Choroid plexus epithelial cell (primary cell): ENCODE measurements at places on chromosomes 4 and X.
A peak's percentile ranks its signal among the peaks of the same experiment; 100 is the strongest.

DNA sequence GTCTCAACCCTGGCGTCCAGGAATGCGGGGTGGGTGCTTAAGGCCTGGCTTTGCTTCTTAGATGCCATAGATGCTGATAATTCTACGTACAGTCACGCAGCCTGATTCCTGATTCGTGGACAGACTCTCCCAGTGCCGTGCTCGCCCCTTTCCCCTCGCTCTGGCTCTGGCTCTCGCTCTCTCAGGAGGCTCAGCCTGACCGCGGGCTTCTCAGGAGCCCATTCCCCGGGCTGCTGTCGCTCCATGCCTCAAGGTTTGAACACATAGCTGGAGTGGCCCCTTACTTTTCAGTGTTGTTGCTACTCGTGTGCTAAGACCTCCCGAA is 59.2 kb upstream of the ZC4H2 start:
- no peak for DNase-seq

GRCh38 chr4:52748432-52748831 is 2.8 kb downstream of the ERVMER34-1 start:
- DNase-seq: no peak

DNA sequence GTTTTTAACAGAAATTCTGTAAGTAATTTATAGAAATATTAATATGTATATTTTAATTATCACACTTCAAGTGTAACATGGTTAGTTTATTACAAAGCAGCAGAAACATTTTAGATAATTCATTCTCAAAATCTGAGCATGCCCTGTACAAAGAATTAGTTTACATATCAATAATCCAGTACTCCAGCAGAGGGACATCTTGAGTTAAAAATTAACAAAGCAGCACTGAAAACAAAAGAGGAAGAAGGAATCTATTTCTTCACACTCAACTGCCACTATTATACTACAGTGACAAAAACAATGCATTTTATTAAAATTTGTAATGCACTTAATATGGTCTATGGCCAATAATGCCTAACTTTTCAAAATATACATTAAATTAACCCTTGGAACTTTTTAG is 179.1 kb upstream of the KLHL4 start:
- peak; percentile 53 for DNase-seq

DNA sequence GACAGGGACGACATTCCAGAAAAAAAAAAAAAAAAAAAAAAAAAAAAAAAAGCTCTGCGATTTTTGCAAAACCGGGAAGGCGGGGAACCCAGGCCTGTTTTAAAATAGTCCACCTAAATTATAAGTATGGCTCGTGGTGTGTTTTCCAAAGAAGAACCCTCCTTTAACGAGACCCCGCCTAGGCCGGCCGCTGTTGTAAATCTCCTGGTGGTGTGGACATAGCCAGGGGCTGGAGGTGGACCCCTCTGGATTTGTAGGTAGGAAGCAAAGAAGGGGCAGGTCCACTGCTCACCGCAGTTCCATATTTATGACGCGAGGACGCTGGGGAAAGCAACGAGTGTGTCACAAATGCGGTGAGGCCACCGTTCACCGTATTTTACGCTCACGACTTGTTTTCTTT is 94.0 kb upstream of the SHOX start:
- DNase-seq: no peak

GRCh38 chr4:85837439-85837733 is 362.4 kb downstream of the ARHGAP24 start:
- peak; percentile 66 for DNase-seq

DNA sequence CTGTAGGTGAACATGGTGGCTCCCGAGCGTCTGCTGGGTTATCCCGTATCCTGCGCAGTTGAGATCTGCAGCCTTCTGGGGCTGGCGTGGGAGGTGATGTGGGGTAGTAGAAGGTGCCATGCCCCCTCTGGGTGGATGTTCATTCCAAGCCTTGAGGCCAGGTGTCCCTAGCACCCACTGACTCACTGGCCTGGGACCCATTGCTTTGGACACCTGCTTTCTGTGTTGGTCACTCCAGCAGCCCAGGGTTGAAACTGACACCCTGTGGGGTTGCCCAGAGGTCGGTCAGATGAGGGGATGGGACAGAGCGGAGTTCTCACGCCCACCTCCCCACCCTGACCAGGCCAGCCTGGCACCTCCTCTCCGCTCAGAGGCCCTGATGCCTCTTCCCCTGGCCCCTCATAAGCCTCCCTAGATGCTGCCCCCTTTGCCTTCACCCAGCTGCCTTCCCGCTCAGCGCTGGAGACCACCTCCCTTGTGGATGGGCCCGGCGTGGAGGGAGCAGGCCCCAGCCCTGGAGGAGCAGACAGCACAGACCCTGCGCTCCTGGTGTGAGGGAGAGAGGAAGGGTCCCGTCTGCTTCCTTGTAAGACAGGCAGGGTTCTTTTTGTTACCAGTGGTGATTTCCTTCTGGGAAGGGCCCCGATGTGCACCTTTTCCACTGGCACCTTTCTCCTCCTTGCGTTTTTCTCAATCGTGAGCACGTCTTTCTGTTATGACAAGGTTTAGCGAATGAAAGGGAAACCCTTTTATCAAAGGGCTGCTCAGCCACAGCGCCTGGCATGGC is 2.0 kb downstream of the DOK7 start:
- no peak for DNase-seq

- DNase-seq: no peak
These were observed 116.3 kb downstream of the GALNTL6 start for GRCh38 chr4:171929477-171929876.
